ENCODE measurements at places on chromosomes 11 and 22. TPM values are rescaled to one million over a fixed set of nuclear protein-coding genes. Genes with fewer than 3 reads are reported as not detected.

The ADORA2A gene
- total RNA-seq = 1.5 TPM

The SPON1 gene
- not detected for total RNA-seq

The SLC22A25 gene
- not detected for total RNA-seq

The UCP3 gene
- total RNA-seq = 0.43 TPM

The CAPN5 gene
- total RNA-seq = 9.8 TPM

The L3MBTL2 gene
- 25.6 TPM for total RNA-seq

The TTC28 gene
- 0.13 TPM for total RNA-seq

The CCDC73 gene
- 0.03 TPM for total RNA-seq

The ZP1 gene
- total RNA-seq = 1.9 TPM

The OR51B2 gene
- total RNA-seq = 4.4 TPM

The TIMM8B gene
- total RNA-seq = 106 TPM

The OSBP2 gene
- total RNA-seq = 22.5 TPM

The CALCB gene
- total RNA-seq = 0.19 TPM

The PRODH gene
- 0.06 TPM for total RNA-seq

The NTM gene
- total RNA-seq = 65.7 TPM

The IFTAP gene
- 16.5 TPM for total RNA-seq

DNA sequence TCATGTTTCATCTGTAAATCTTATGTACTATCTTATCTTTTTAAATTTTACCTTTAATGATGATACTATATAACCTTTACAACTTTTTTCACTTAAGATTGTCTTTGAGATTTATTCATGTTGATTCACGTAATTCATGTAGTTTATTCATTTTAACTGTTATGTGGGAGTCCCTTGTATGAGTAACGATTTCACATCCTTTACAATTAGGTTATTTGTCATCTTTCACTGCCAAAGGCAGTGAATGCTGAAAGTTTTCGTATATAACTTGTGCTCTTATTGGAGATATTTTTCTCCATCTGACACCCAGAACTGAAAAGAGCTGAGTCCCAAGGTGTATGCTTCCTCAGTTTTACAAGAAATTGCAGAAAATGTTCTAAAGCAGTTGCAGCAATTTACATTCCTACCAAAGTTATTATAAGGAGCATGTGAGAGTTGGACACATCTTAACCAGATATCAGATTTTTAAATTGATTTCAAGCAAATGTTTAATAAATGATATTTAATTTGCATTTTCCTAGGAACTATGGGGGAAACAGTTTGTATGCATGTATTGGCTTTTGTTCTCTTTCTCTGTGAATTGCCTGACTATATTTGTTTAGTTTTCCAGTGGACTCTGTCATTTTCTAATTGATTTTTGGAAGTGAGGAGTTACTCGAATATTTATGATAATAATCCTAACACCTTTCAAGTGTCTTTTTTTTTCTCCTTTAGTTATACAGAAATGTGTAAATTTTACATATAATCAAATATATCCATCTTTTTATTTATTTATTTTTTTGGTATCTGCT, 6.4 kb downstream of the ARL14EP start:
- no peak for DNase-seq

DNA sequence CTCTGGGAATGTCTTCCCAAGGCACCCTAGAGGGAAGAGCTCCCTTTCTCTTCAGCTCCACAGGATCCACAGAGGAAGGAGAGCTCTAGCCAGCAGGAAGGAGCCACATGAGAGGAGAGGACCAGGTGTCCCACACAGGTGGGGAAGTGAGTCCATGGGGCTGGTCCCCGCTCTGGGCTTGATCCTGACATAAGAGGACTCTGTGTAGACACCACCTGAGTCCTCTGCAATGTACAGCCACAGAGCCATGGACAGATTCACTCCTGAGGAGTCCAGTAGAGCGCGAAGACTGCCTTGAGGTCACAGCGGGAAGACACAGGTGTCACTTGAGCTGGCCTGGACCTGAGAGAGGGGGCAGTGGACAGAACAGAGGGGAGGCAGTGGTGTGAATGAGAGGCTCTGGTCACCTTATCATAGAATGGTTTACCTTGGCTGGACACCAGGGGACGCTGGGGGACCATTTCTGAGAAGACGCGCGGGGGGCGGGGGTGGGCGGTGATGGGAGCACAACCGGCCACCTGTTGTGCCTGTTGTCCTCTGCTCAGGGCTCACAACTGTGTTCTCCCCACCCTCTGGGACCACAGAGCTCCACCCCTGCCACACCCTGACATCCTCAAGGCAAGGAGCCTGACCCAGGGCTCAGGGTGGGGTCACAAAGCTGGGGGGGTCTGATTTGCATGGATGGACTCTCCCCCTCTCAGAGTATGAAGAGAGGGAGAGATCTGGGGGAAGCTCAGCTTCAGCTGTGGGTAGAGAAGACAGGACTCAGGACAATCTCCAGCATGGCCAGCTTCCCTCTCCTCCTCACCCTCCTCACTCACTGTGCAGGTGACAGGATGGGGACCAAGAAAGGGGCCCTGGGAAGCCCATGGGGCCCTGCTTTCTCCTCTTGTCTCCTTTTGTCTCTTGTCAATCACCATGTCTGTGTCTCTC, 128.2 kb downstream of the ZNF280B start:
- no peak for DNase-seq

- no peak for DNase-seq
These were observed 606 bp downstream of the DRG1 start for GRCh38 chr22:31400023-31400397.

- DNase-seq = peak; percentile 72
These were observed 18.3 kb downstream of the PRSS23 start for GRCh38 chr11:86818462-86819192.

GRCh38 chr11:102320188-102320587, 2.9 kb downstream of the BIRC3 start:
- no peak for DNase-seq

DNA sequence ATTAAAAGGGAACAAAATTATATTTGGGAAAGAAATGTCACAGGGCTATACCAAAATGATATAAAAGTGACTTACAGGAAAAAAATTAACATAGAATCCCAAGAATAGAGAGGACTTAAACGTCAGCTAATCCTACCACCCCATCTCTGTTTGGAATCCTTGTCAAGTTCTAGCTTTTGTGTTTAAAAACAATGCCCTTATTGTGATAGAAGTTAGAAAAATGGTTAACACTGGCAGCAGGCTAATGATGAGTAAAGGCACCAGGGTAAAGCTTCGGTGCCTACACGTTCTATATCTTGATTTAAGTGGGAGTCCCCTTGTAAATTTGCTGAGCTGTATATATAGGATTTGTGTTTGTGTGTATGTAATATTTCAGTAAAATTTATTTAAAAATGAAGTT, 453.3 kb upstream of the TENM4 start:
- DNase-seq = no peak

- DNase-seq = no peak
These were observed 8.4 kb downstream of the RHBDD3 start for GRCh38 chr22:29259253-29259899.

- DNase-seq = no peak
These were observed 92.2 kb upstream of the SORL1-AS1 start for GRCh38 chr11:121544956-121545355.

- no peak for DNase-seq
These were observed 29.5 kb downstream of the KREMEN1 start for GRCh38 chr22:29102300-29102699.

GRCh38 chr11:73218106-73218829, at the start of gene P2RY2:
Gene P2RY2, plus strand, starts transcription at chr11:73218281. Its CDS starts 15,879 bp downstream, at chr11:73234160.
- no peak for DNase-seq

DNA sequence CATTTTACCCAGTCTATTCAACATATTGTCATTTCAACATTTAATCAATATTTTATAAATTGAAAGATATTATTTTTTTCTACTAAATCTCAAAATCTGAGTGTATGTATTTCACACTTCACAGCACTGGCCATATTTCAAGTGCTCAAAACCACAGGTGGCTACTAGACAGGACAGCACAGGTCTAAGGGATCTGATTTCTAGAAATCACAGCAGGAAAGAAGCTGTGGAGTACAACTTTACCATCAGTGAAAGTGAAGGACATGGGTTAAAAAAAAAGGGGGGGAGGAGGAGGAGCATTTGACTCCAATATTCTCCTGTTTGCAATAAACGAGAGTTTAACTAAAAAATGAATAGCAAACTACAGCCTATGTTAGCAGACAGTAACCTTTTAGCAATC, 4.5 kb downstream of the PRDM10 start:
- no peak for DNase-seq

DNA sequence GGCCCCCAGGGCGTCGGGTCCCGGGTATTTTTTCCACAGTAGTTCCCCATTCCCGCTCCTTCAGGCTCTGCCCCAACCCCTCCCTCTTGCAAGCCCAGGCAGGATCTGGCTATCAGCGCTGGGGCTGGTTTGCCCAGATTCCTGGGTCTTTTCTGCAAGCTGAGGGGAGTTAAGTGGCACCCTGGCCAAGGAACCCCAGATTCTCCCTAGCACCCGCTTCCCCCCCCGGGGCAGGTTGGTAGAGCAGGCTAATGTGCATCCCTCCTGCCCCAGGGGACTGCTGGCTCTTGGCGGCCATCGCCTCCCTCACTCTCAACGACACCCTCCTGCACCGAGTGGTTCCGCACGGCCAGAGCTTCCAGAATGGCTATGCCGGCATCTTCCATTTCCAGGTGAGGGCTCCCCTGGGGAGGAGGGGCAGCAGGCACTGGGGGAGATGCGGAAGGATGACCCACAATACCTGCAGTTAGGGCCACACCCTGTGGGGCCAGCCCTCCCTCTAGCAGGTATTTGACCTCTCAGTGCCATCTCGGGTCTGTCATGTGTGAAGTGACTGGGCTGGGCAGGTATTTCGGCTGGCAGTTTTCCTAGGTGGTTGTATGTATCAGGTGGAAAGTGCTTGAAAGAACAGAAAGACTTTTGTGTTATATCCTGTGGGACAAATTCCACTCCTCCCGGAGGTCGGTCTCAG, 1.6 kb downstream of the CAPN1 start:
- no peak for DNase-seq

DNA sequence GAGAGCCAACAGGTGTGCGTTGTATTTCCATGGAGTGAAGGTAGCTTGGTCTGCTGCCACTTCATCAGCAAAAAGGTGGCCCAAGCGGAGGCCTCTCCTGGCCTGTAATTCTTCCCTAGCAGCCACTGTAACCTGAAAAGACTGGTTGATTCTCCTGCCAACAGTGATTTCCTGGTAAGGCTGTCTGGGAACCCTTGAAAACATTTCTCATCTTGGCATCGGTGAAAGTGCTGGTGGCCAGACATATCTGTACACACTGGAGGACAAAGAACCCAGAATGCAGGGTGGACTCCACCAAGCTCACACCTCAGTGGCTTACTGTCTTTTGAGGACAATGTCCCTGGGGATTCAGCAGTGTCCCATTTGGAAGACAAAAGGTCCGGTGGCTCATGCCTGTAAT, 128.0 kb downstream of the TRIM29 start:
- no peak for DNase-seq

GRCh38 chr11:87259736-87260135, 222.0 kb downstream of the TMEM135 start:
- DNase-seq = no peak

DNA sequence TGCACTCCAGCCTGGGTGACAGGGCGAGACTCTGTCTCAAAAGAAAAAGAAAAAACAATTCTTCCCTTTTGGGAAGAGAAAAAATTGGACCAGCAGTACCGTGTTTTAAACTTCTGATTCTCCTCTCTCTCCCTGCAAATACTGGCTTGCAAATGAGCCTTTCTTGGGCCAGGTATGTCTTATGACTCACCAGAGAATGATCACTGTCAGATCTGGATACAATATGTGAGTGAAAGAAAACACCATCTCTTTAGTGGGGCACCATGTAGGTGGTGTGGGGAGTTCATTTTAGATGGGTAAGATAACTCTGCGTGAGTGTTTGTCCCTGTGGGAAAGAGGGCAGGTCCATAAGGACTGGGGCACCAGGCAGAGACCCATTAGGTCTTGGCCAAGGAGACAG, 2.4 kb upstream of the SCGB2A2 start:
- DNase-seq = peak; percentile 58

GRCh38 chr11:95143106-95143681, 53.5 kb downstream of the ENDOD1 start:
- no peak for DNase-seq

- DNase-seq = no peak
These were observed 1475.5 kb upstream of the TENM4 start for GRCh38 chr11:80916173-80916798.

- DNase-seq = no peak
These were observed 20.4 kb downstream of the LGR4 start for GRCh38 chr11:27452147-27452546.

DNA sequence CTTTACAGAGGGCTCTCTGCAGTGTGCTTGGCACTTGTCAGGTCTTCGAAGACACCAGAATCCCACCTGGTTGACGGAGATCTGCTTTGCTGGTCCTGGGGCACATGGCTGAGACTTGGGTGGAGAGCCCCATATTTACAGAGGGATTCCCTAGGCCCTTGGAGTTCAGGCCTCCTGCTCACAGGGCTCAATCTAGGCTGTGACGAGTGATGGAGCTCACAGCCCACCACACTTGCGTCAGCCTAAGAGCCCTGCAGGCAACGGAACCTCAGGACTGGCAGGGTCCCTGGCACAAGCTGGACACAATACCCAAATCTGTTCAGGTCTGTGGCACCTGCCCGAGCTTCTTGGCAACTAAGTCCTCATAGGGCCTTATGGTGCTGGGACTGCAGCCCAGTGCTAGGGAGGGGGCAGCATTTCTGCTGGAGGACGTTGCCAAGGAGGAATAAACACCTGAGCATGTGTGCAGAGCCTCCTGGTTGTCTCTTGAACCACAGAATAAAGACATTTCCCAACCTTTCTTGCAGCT, 59.1 kb downstream of the KCNC1 start:
- DNase-seq = no peak

DNA sequence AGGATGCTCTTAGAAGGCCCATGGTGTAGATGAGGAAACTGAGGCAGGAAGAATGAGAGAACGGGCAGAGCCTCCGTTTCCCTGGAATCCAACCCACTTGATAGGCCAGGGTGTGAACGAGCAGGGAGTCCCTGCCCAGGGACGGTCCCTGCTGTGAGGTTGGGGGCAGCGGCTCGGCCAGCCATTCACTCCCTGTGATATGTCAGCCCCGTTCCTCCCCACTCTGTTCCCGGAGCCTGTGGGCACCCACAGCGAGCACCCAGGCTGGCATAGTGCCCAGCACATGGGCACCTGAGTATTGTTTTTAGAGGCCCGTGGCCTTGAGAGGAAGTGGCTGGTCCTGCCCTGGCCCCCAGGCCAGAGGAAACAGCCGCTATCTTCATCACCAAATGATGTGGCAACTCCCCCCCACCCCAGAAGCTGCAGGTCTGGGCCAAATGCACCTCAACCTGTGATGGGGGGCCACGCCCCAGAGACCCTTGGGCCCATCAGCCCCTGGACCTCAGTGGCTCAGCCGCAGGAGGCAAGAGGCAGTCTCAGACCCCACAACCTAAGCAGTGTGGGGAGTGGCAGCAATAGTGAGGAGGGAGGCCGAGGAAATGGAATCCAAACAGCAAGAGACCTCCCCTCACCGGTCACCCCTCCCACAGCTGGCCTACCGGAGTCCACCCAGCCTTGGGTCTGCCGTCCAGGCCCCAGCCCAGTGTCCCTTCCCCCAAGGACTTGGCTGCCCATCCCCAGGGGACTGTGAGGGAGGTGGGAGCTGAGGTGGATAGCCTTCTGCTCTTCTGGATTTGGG, 2.1 kb downstream of the ALDH3B1 start:
- no peak for DNase-seq
